AG10803 (cell line): ENCODE measurements at places on chromosomes 12 and 14.
A peak's percentile ranks its signal among the peaks of the same experiment; 100 is the strongest.

- no peak for DNase-seq
Observed at GRCh38 chr12:128623748-128624147, 200.0 kb downstream of the SLC15A4 start.

DNA sequence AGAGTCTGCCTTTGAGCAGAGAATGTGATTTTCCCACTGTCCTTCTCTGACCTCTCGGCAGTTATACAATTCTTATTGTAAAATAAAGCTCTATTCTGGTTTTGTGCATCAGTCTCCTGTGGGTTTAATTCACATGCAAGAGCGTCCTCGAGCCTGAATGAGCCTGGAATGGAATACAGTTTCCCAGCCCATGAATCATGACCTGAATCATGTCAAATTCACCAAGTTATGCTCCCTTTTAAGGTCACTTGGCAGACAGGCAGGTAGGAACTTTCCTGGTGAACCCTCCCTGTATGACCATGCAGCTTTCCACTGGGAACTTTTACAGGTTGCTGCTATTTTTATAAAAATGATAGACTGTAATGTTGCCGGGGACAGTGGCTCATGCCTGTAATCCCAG lies 41.7 kb downstream of the BICD1 start:
- DNase-seq: no peak

GRCh38 chr14:81062816-81063215 lies 107.4 kb downstream of the TSHR start:
- no peak for DNase-seq

GRCh38 chr12:47777741-47778558 lies 4.9 kb downstream of the SLC48A1 start:
- DNase-seq: peak; percentile 39

- no peak for DNase-seq
Observed at GRCh38 chr14:49417790-49418189, 168.4 kb downstream of the RPS29 start.
